Stomach (tissue), 19 donors: ENCODE measurements at places on chromosomes 2 and 18. TPM values are rescaled to one million over a fixed set of nuclear protein-coding genes. Genes with fewer than 3 reads are reported as not detected.

INHA gene
- not detected for total RNA-seq

- peak; percentile 74 for DNase-seq
Observed at GRCh38 chr2:43950383-43951008, 45.3 kb downstream of the LRPPRC start.

CAVIN2 gene
- 7.0 TPM for total RNA-seq

DNA sequence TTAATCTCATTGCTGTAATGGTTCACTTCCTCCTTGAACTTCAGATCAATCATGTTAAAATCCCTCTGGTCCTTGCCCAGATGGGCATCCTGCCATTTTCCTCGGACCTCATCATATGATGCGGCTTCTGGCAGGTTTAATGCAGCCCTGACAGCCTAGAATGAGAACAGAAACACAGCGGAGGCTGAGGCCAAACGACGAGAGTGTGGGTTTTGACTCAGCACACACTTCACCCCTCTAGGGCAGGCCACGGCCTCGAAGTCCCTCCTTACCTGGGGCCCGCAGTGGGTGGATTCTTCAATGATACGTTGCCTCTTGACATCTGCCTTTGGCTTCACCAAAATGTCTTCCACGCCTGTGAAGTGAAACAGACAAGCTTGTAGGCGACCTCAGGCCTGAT lies 56.8 kb downstream of the POLR1A start:
- DNase-seq: peak; percentile 58

GRCh38 chr18:2881088-2881839 lies 34.5 kb downstream of the EMILIN2 start:
- DNase-seq: no peak

DNA sequence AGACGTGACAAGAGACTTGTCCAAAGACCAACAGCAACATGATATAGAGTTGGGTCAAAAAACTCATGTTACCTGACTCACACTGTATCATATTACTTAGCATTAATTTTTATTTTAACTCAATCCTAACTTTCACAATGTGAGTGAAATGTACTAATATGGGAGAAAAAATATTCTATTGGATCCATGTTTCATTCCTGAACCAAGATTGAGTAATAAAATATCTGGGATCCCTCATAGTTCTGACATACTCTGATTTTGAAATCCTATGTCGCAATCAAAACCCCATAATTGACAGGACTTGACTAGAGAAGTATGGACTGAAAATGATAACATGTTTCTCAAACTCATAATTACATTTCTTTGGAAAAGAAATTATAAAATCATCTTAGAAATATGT lies 190.4 kb downstream of the RIT2 start:
- no peak for DNase-seq

DNA sequence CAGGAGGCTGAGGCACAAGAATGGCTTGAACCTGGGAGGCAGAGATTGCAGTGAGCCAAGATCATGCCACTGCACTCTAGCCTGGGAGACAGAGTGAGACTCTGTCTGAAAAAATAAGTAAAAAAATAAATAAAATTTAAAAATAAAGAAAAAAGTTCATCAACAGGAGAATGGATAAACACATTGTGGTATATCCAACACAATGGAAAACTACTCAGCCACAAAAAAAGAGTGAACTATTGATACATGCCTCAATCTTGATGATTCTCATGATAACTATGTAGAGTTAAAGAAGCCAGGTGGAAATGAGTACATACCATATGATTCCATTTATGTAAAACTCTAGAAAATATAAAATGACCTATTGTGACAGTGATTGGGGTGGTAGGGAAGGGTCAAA lies 124.3 kb upstream of the AQP4 start:
- no peak for DNase-seq

WDR35 gene
- under 0.01 TPM for total RNA-seq

- DNase-seq: no peak
Observed at GRCh38 chr2:240620149-240620731, 5.0 kb upstream of the GPR35 start.

DNA sequence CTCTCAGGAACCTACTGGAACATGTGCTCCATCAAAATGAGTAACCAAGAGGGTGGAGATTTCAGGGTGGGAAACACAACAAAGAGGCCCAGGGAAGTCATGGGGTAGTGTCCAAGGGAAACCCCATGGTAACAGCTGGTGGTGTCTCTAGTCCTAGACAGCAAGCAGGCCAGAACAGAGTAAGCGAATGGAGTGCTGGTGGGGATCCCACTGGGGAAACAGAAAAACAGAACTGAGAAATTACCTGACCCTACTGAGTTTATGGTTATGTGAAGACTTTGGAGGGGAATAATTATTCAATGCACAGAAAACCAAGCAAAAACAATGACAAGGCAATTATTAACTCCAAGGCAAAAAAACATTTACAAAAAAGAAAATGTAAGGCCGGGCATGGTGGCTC lies 16.9 kb downstream of the ERCC3 start:
- no peak for DNase-seq
